ENCODE measurements at places on chromosomes 3 and 15.
A peak's percentile ranks its signal among the peaks of the same experiment; 100 is the strongest.

- peak; percentile 72 for DNase-seq
Observed at GRCh38 chr15:66948294-66948693, 117.1 kb upstream of the SMAD3 start.

DNA sequence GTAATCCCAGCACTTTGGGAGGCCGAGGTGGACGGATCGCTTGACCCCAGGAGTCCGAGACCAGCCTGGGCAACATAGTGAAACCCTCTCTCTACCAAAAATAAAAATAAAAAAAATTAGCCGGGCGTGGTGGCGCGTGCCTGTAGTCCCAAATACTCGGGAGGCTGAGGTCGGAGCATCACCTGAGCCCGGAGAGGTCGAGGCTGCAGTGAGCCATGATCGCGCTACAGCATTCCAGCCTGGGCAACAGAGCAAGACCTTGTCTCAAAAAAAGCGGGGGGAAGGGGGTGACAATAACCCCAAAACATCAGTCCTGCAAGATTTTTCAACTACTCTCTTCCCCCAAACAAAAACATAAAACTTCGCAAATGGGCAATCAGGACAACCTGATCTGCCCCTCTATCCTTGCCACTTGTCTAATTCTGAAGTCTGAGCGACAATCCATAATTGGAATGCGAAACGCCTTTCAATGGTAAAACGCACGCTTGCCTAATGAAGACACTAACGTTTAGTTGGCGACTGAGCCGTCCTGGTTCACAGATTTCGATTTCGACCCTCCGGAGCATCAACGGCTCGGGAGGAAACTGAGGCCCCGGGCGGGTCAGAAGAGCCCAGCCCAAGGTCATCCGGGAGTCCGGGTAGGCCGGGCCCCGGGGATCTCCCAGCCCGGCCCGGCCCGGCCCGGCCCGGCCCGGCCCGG, 868 bp downstream of the BTBD1 start:
- peak; percentile 13 for DNase-seq

- DNase-seq: no peak
Observed at GRCh38 chr3:38648659-38649499, 608 bp downstream of the SCN5A start.

- no peak for DNase-seq
Observed at GRCh38 chr3:37814547-37814946, 47.1 kb upstream of the CTDSPL start.

GRCh38 chr15:67731112-67731721, 94.1 kb upstream of the SKOR1 start:
- no peak for DNase-seq

- no peak for DNase-seq
Observed at GRCh38 chr15:80608688-80609087, 86.4 kb upstream of the ABHD17C start.
